ENCODE measurements at places on chromosomes 3 and 15. TPM values are rescaled to one million over a fixed set of nuclear protein-coding genes. Genes with fewer than 3 reads are reported as not detected.

GRCh38 chr3:195156286-195156890 lies 114.6 kb downstream of the XXYLT1 start:
- no peak for DNase-seq

Gene BLM
- total RNA-seq: 1.4 TPM

- no peak for DNase-seq
Observed at GRCh38 chr15:35309886-35310285, 224.8 kb upstream of the NANOGP8 start.

DNA sequence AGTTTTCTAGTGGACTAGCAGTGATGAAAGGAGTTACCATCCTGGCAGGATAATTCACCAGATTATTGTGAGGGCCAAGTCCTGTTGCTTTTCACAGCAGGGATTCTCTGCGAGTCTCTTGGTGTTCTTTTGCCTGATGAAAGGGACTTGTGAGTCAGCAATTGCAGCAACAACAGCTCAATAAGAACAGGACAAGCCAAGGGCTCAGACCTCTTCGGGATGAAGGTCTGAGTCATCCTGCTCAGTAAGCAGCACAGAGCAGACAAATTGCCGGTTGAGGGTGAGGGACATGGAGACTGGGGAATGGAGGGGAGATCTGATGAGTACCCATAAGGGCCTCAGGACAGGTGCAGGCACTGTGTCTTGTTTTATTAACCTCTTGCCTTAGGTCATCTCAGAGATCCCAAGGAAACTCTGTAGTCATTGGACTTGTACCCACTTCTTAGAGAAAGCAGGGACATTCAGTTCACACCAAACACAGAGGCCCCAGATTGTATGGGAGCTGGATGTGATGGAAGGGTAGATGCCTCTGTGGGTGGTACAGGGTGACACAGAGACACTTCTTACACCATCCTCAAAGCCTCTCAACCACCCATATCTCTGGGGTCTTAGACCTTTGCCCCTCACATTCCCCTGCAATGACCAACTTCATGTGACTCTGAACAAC lies 173.8 kb upstream of the TLE3 start:
- DNase-seq: peak; percentile 99

DNA sequence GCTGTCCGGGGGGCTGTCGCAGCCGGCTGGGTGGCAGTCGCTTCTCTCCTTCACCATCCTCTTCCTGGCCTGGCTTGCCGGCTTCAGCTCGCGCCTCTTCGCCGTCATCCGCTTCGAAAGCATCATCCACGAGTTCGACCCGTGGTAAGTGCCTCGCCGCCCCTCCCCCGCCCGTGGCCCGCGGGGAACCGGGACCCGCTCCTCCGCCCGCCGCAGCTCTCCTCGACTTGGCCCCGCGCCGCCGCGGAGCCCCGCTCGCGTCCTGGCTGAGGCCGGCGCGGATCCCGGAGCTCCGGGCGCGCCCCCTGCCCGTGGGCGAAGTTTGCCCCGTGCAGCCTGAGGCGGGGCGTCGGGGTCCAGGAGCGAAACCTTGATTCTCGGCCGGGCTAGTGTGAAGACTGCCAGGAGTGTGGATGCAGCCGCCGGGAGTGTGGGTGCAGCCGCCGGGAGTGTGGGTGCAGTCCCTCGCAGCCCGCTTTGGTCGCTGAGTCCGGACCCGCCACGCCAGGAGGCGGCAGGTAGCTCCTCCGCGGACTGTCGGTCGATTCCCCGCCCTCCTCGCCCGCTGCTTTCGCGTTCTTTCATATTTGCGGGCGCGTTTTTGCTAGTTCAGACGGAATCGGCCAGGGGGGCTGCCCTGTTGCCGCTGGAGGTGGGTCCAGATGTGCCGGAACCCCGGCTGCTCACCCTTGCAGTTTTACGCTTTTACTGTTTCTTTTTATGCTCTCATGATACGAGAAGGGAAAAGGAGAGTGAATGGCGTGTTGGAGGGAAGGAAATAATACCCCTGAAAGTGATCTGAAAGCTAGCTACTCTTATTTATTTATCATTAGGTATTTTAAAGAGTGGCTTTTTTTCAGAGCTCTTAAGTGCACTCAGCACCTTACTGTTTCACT lies 692 bp downstream of the STT3B start:
- peak; percentile 85 for DNase-seq

Gene RBPMS2
- 0.29 TPM for total RNA-seq

DNA sequence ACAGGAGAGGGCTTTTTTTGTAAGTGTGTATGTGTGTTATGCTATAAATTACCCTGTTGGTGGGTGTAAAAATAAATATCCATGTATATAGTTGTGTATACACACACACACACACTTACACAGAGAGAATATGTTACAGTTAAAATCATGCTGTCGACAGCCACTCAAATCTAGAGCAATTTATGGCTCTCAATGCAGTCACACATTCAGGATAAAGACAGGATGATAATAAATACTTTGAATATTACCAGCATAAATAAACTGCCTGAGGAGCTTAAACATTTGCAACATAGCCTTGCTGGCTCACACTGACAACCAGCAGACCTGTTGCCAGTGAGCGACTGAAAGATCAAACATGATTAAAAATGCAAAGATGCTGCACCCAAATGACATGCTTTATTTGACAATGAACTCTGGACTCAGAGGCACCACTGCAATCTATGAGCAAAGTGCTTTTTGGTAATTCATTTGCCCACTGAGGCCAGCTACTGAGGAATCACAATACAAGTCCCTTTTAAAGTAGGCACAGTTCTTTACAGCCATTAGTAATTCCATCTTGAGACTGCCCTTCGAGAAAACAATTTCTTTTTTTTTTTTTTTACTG lies 458.9 kb downstream of the FHIT start:
- peak; percentile 6 for DNase-seq

GRCh38 chr3:30673425-30674341 lies 67.3 kb downstream of the TGFBR2 start:
- no peak for DNase-seq

DNA sequence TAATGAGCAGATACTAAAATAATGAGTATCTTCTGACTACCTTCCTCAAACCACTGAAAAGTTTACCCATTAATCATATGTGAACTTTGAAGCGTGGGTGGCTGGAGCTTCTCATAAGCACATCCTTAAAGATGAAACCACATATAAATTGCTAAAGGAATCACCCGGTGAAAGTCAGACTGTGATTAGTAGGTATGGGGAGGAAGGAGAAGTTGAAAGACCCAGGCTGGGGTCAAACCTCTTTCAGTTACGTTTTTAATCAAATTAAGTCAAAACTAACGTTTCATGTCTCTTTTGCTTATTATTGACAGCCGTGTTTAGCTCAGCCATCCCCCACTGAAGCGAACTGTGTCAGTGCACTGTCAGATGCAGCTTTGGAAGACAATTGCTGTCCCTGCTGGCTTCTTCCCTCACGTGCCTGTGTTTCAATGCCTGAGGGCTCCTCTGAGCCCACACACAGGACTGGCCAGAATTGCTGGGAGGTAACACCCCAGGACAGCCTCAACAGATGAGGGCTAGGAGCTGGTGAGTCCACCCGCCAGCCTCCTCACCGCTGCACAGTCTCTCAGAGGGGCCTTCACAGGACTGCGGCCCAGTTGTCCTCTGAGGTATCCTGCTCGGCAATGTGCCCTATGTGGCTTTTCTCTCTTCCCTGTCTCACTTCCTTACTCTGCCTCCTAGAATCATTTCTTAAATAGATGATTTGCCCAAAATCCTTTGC lies 29.3 kb upstream of the SH3BP5 start:
- DNase-seq: peak; percentile 71

- no peak for DNase-seq
Observed at GRCh38 chr15:38215707-38216106, 36.9 kb upstream of the SPRED1 start.

Gene PRKCI
- 54.8 TPM for total RNA-seq

DNA sequence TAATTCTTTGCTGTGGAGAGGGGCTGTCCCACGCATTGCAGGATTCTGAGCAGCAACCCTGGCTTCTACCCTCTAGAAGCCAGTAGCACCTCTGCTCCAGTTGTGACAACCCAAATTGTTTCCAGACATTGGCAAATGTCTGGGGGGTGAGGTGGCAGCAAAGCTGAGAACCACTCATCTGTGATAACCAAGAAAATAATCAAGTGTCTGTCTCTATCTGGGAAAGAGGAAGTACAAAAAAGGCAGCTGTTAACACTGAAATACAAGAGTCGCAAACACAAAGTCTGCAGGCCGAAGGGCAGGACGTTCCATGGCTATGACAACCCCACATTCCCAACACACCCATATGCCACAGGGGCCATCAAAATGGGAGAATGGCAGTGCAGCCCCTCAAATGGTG lies 42.2 kb upstream of the GNB5 start:
- DNase-seq: peak; percentile 31

DNA sequence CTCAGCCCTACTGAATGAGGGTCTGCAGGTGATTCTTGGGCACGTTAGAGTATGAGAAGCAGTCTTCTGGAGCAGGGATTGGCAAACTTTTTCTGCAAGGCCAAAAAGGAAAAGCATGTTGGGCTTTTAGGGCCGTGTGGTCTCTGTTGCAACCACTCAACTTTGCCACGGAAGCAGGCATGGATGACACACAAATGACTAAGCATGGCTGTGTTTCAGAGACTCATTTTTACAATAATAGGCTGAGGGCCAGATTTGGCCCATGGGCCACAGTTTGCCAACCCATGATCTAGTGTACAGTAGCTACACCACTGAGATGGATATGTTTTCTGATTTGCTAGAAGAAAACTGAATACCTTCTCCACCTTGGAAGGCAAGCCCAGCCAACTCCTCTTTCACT lies 66.1 kb upstream of the PRICKLE2 start:
- DNase-seq: peak; percentile 55

GRCh38 chr3:41653571-41654239 lies 308.2 kb downstream of the ULK4 start:
- DNase-seq: no peak

- DNase-seq: peak; percentile 68
Observed at GRCh38 chr3:151770956-151771355, 37.2 kb downstream of the AADACL2 start.

DNA sequence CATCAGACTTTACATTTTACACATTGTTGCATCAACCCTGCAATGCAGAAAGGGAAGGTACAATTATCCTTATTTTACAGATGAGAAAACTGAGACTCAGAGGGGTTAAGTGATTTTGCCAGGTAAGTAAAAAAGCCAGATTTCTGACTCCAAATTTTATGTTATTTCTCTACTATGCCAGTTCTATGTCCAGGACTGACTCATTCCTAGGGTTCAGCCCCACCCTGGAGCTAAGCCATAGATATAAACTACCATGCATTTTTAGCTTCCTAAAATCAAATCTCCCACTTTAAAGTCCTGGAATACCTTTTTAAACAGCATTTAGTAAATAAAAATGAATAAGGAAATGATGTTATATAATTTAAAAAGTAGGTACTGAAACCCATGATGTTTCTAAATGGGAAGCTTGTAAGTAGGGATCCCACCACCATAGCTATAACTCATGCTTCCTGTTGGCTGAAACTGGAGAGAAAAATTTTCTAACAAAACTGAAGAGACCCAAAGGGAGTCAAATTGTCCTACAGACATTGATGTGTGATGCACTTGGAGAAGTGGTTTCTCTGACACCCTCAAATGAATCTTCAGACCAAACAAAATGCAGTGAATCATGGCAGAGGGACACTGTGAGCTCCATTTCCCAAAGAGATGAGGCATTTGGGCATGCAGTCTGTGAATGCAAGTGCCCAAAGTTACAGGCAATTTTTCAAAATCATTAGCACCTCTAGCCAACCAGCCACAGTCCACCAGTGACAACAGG lies 301.7 kb upstream of the UMPS start:
- no peak for DNase-seq

GRCh38 chr15:86355801-86356200 lies 276.1 kb downstream of the AGBL1 start:
- DNase-seq: no peak

GRCh38 chr3:117628823-117629291 lies 919.3 kb downstream of the TUSC7 start:
- DNase-seq: peak; percentile 39

Gene HAUS2
- total RNA-seq: 18.5 TPM

- no peak for DNase-seq
Observed at GRCh38 chr3:171797873-171798272, 12.4 kb downstream of the PLD1 start.

Gene TRANK1
- 29.8 TPM for total RNA-seq

GRCh38 chr15:30921781-30922479 lies 18.2 kb downstream of the FAN1 start:
- no peak for DNase-seq

- no peak for DNase-seq
Observed at GRCh38 chr3:165837058-165837525, at the start of gene BCHE. Gene BCHE (minus strand): TSS chr3:165837423. CDS start chr3:165831033, 6,390 bp downstream.

DNA sequence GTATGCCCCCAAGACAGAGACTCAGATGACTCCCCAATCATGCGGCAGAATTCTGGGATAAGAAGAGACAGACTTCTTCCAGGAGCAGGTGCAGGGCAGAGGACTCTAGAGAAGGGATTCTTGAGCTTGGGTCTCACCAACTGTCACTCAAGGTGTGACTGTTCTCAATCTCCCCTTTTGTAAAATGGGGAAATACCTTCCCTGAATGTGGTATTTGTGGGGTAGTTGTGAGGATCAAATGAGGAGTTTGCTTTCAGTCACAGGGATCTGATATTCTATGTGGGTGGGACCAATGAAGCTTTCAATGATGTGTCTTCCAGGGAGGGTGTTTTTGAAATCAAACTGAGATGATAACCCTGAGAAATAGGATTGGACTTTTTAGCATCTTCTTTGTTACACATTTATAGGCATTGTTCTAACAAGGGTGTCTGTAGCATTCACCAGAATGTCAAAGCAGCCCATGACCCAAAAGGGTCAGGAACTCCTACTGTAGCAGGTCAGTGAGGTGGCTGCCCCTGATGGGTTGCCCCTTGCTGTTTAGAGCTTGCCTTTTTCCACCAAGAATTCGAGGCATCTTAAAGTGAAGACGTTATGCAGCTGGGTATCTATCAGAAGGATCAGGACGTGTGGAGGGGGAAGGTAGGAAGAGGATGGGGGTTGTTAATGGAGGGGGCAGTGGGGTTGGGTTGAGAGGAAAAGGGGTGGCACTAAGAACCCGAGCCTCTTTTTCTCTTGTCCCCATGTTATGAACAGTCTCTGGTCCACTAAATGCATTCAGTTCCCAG lies 28.8 kb downstream of the UMPS start:
- DNase-seq: no peak

DNA sequence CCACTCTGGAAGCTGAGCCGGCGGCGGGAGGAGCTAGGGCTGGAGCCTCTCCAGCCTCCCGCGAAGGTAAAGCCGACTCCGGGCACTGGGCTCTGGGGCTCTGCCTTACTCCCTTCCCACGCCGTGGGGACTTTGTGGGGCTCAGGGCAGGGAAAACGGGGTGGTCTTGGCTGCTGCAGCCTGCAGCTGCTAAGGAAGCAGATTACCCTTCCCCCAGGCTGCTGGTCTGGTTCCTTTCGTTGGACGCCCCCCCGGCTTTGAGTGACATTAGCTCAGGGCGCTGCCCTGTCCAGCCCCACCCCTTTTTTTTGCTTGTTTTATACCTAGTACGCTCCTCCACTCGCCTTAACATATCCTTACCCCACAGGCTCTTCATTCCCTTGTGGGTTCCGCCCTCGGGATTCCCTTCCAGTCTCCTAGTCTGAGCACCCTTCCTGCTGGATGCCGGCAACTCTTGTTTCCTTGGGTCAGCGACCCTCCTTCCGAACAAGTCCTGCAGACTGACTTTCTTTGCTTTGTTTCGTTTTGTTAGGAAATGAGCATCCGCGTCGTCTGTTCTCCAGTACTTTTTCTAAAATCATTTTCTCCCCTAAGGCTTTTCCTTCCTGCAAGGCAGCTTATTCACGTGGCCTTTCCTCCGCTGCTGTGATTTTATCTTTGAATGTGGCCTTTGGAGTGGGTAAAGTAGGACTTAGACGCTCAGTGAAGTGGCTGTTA lies 551 bp downstream of the DNAJC13 start:
- peak; percentile 74 for DNase-seq
